ENCODE measurements at places on chromosomes 11 and 22.

DNA sequence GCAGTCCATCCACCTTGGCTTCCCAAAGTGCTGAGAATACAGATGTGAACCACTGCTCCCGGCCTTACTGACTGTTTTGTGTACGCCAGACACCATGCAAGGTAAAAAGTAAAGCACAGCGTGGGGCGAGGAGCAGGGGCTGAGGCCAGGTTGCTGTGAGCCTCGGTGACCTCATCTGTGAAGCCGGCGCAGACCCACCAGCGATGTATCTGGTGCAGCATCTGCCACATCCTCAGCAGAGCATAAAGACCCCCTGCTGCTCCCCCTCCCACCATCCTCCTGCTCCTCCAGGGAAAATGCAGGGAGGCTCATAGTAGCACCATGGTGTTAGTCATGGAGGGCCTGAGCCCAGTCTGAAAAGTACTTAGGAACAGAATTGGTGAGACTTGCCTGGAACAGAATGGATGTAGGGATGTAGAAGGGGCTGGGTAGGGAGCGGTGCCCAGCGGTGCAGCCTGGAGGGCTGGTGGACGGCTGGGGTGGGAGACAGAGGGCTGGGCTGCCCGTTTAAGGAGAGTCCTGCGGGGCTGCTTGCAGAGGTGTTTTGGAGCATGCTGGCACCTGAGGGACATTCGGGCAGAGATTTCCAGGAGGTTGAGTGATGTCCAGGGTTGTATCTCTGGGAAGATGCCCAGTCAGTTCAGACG lies 462.4 kb downstream of the BRD1 start:
- no peak for DNase-seq

- DNase-seq = no peak
Measured at GRCh38 chr22:43017525-43018460, 2.8 kb upstream of the PACSIN2 start.

GRCh38 chr11:35723913-35724312 lies 61.3 kb downstream of the TRIM44 start:
- no peak for DNase-seq

GRCh38 chr11:12150831-12151382 lies 40.5 kb downstream of the MICAL2 start:
- DNase-seq = no peak

- no peak for DNase-seq
Measured at GRCh38 chr11:76208438-76209374, 2.4 kb upstream of the WNT11 start.

GRCh38 chr11:118438314-118438931 lies 2.1 kb downstream of the KMT2A start:
- no peak for DNase-seq
